ENCODE measurements at places on chromosomes 7 and 10. TPM values are rescaled to one million over a fixed set of nuclear protein-coding genes. Genes with fewer than 3 reads are reported as not detected.
A peak's percentile ranks its signal among the peaks of the same experiment; 100 is the strongest.

GRCh38 chr10:133235932-133236331, 1.7 kb upstream of the VENTX start:
- DNase-seq, result no peak

- no peak for DNase-seq
These were observed 249.7 kb downstream of the CREB5 start for GRCh38 chr7:28661826-28662595.

DNA sequence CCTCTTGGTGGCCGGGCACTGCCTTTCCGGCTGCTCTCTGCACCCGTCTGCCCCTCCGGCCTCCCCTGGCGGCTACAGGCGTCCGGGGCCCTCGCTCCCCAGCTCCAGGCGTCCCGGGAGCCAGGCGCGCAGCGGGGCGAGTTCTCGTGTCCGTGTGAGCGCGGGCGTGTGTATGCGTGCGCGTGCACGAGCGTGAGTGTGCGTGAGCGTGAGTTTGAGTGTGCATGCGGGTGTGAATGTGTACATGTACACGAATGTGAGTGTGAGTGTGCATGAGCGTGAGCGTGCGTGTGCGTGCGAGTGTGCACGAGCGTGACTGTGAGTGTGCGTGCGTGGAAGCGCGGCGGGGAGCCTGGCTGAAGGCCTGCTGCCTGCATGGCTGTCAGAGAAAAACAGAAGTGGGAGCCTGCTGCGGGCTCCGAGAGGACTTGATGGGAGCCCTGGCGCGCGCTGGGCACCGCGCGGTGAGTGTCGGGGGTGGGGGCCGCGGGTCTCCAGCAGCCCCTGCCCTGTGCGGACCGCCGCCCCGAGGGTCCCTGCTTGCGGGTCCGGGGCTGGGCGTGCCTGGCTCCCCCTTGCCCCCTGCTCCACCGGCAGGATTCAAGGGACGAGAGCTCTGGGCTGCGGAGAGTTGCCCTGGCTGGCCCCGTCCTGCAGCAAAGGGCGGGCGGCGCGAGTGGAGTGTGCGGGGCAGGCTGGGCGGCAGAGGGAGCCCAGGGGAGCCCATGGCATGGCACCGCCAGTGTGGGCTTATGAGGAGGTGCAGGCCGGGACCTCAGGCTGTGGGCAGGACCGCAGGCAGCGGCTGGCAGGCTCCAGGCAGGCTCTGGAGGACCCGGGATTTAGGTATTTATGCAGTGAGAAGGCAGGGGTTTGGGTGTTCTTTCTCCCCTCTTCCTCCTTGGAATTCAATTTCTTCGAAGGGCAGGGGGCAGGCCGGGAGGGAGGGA, 75.8 kb upstream of the EN2 start:
- peak; percentile 23 for DNase-seq

DNA sequence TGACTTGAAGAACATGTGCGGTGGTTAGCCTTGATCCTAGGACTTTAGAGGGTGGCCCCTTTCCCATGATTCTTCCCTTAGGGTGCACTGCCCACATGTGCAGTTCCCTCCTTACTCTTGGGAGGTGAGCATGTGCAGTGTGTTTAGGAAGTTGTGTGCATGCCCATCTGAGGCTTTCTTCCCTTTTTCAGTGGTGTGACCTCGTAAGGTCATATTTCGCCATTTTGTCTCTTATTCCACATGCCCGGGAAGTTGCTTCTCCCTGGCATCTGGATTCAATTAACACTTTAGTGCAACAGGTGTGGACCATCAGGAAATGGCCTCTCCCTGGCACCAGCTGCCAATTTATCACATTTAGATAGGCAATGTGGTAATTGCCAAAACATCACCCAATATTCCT, 380.6 kb upstream of the VSTM2A start:
- DNase-seq, result no peak

ANK3 gene
- 0.75 TPM for polyA plus RNA-seq

- peak; percentile 6 for DNase-seq
These were observed 27.7 kb downstream of the DENND11 start for GRCh38 chr7:141674171-141674671.

- peak; percentile 74 for DNase-seq
These were observed 16.7 kb downstream of the GPRIN2 start for GRCh38 chr10:46539596-46540411.

GRCh38 chr7:25897261-25897782, 254.7 kb upstream of the NFE2L3 start:
- peak; percentile 4 for DNase-seq

CCL24 gene
- not detected for polyA plus RNA-seq

DNA sequence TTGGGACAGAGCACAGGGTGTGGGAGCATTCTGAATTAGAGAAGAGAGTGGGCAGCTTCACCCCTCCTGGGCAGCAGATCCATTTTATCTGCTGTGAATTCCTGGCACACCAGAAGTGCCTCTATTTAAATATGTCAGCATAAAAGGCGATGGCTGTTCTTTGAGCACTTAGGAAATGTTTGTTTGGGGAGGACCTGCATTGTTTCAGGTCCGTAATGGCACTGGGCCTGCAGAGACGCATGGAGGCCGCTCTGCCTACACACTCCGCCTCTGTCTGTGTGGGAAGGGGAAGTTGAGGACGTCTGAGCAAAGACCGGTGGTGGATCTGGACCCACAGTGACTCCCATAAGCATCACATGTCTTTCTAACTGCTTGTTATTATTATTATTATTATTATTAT, 253.2 kb downstream of the CAMK1D start:
- DNase-seq, result no peak

OR2A7 gene
- 0.22 TPM for polyA plus RNA-seq

GRCh38 chr7:55437375-55437774, 72.2 kb downstream of the LANCL2 start:
- DNase-seq, result no peak

TRIM50 gene
- not detected for polyA plus RNA-seq

CUZD1 gene
- 0.22 TPM for polyA plus RNA-seq

DNA sequence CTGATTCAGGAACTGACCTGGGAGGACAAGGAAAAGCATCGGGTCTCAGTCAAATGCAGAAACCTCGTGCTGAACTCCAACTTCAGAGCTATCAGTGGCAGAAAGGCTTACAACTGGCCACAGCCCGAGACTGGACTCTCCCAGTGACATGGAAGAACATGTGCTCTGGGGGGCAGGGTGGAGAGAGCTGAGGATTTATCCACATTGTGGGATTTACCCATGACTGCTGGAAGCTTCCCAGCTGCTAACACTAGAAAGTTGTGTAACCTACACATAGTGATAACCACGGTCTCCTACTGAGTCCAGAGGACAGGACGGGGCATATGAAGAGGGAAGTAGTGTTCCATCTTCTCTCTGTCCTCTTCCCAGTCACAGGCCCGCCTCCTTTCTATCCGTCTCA, 103.4 kb downstream of the ITIH5 start:
- peak; percentile 26 for DNase-seq

- no peak for DNase-seq
These were observed 8.1 kb downstream of the GLCCI1 start for GRCh38 chr7:7976677-7977076.

- no peak for DNase-seq
These were observed 129.6 kb downstream of the NPSR1 start for GRCh38 chr7:34787586-34787985.

- no peak for DNase-seq
These were observed 24.8 kb upstream of the ZNF800 start for GRCh38 chr7:127417346-127417745.

RHOBTB1 gene
- 9.6 TPM for polyA plus RNA-seq

- no peak for DNase-seq
These were observed 54.3 kb downstream of the PODXL start for GRCh38 chr7:131501930-131502685.

OR13A1 gene
- not detected for polyA plus RNA-seq

RPEL1 gene
- polyA plus RNA-seq, result not detected

- no peak for DNase-seq
These were observed 19.9 kb upstream of the MACROH2A2 start for GRCh38 chr10:70032667-70033289.

DNA sequence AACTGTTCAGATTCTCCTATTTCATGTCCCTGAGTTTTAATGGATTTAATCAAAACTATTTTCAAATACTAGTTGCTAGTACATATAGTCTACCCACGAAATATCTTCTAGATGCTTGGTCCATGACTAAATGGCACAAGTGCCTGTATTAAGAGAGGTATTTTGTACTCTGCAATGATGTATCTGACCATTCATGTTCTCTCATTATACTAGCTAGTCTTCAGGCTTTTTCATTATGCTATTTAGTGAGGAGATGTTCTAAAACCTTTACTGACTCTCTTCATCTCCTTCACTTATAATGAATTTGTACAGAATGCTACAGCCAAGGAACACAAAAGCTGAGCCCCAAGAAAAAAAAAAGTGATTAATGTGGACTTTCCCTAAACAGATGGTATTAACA, 222.5 kb downstream of the AHR start:
- peak; percentile 54 for DNase-seq

- peak; percentile 81 for DNase-seq
These were observed 12.2 kb downstream of the PDZD8 start for GRCh38 chr10:117363028-117363427.

- DNase-seq, result peak; percentile 85
These were observed 20.2 kb upstream of the SMC3 start for GRCh38 chr10:110547139-110547761.

DNA sequence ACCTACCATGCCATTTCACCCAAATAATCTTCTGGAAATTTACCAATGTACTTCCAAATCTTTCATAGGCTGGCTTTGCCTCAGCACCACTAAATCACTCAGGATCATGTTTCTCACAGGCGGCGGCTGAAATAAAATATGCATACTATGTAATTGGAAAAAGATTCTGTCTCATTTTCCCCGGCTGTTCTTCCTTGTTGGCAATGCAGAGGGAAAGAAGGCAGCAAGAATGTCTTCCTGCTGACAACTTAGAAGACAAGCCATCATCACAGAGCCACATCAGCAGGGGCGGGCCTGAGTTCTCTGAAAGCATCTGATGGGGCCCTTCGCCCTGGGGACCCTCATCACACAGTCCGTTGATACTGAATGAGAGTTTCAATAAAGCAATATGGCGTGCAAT, 39.2 kb upstream of the COL1A2 start:
- peak; percentile 61 for DNase-seq

DNA sequence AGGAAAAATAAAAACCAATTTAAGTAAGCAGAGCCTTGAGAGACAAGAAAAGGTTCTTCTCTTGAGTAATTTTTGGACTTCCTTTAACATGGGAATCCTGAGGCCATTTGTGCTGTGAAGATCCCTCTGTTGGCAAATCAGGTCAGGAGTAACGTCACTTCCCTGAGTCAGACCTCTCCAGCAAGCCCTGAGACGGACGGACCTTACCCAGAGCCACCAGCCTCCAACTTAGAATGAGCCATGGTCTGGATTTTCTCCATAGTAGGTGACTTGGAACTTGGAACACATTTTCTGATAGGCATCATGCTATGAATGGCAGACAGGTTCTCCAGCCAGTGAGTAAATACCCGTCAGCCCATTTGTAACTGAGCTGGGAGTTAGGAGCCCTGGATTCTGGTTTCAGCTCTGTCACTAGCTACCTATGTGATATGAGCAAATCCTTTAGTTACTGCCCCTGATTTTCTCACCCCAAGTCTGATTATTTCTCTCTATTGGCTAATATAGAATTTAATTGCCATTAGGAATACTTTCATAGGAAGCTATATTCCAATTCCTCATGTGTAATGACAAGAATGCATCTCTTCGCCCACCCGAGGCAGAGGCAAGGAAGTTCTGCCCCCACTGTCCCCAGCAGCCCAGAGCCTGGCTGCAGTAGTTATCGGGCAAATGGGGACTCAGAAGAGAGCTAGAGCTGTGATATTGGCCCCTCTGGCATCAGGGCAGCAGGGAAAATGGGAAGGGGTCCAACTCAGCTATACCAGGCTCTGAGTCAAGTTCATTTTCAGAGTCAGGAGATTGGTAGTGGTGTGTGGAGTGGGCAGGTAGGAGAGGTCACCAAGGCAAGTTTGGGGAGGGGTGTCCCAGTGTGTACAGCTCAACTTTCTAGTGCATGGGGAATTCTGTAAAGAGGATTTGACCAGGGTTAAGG, 153.7 kb upstream of the AGK start:
- no peak for DNase-seq

ANXA8 gene
- 4.0 TPM for polyA plus RNA-seq

DNA sequence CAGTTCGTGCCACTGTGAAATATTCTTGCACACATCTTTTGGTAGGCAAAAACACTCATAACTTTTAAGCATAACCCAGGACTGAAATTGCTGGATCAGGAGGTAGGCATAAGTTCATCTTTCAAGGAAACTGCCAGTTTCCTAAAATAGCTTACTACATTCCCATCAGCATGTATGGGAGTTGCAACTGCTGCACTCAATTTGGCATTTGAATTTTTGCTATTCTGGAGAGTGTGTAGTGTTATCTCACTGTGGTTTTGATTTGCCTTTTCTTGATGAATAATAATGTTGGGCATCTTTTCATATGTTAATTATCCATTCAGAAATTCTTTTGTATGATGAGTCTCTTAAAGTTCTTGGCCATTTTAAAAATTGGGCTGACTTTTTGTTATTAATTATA, 95.2 kb downstream of the ORC5 start:
- no peak for DNase-seq

GRCh38 chr10:103806395-103807187, 48.8 kb downstream of the SH3PXD2A start:
- no peak for DNase-seq

DNA sequence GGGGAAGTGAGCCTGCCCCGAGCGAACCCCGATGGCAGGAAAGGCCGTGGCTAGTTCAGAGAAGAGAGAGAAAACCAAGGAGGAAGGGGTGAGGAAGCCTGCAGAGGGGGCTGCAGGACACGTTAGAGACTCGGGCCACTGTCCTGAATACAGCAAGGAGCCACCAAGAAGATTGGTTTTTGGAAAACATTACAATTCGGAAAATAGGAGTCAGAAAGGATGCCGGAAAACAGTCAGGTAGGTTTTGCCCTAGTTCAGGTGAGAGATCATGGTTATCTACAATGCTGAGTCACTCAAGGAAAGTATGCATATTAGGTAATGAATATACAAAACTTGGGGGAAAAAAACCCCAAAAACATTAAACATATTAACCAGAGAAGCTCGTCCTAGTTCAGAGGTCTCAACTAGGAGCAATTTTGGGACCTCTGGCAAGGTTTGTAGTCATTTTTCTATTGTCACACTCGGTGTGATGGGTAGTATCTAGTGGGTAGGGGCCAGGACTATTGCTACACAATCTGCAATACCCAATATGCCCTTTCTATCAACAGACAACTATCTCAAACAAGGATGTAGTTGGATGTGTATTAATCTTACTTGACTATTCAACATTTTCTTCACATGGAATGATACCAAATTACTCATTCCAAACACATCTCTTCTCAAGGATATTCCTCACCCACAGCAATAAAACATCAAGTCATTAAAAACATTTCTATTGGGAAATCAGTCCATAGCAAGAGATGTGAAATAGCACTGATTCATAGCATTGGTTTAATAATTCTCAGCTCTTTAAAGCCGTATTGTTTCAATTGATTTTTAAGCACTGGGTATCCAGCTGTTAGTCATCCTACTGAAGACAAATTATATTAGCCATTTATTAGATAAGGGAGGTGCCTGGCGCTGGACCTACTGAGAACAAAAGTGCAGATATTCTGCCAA, 74.4 kb upstream of the RSU1 start:
- peak; percentile 92 for DNase-seq

- DNase-seq, result peak; percentile 5
These were observed 169.5 kb upstream of the PFKP start for GRCh38 chr10:2897619-2898508.
